ENCODE measurements at places on chromosomes 2 and 18.

- ATAC-seq: no peak
Measured at GRCh38 chr2:235498946-235499812, 5.3 kb downstream of the AGAP1 start.

DNA sequence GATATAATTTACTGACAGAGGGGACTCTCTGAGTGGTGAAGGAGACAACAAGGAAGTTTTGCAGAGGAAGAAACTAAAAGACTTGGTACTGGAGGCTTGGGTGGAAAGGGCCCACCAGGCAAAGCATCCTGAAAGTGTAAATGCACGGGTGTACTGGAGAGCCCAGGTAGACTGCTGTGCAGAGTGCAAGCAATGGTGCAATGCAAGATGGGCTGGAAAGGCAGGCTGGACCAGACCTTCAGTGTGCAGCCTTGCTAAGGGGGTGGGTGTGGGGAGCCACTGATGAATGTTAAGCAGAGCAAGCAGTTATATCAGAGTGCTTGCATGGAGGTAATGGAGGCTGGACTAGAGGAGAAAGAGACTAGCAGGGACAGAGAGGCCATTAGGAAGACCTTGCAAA is 10.7 kb downstream of the C2orf74 start:
- no peak for ATAC-seq

DNA sequence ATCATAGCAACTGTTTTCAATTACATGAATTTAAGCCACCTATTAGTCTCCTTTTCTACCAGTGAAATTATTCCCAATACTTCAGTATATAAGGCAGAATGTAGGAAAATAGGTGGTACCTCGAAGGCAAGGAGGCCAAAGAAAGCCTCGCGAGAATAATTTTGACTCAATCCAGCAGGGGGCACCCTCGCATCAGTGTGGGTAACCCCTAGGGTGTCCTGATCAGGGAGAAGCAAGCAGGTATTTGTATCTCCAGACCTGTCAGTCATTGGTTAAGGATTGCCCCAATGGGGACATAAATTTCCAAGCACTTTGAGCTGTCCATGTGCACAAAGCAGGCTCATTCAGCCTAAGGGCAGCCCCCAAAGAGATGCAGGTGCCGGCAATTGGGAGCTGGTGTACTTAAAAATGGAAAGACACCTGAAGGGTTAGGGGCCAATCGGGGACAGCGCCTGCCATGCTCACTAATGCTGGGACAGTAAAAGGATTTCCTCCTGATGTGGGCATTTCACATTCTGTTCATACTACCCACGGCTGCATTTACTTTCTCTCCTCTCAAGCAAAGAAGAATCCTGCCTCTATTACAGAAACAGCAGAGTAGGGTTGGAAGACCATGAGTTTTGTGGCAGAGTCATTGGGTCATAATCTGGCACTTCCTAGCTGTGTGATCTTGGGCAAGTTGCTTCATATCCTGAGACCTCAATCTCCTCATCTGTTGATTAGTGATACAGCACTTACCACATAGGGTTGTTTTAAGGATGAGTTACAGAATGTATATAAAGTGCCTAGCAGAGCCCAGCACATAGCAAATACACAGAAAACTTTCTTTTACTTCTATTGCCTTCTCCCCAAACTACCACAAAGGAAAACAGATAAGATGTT is 136.1 kb downstream of the ICOS start:
- peak; percentile 60 for ATAC-seq

- no peak for ATAC-seq
Measured at GRCh38 chr2:97670471-97670870, 958 bp downstream of the C2orf92 start.

All from activated CD4-positive, CD25-positive, alpha-beta regulatory T cell treated with anti-CD3 and anti-CD28 coated beads, Interleukin-2, amount 50 U/mL, for 24 hours (primary cell).